ENCODE measurements at places on chromosomes 3 and 15. TPM values are rescaled to one million over a fixed set of nuclear protein-coding genes. Genes with fewer than 3 reads are reported as not detected.

The SLC12A8 gene
- 1.0 TPM for total RNA-seq

The CLRN1 gene
- not detected for total RNA-seq

- no peak for DNase-seq
Observed at GRCh38 chr3:13700889-13701288, 152.0 kb downstream of the FBLN2 start.

The FEZF2 gene
- not detected for total RNA-seq

The EFCC1 gene
- not detected for total RNA-seq

The POMGNT2 gene
- total RNA-seq, result 9.7 TPM

GRCh38 chr3:127454968-127455367, 135.6 kb downstream of the TPRA1 start:
- no peak for DNase-seq

The C3orf70 gene
- not detected for total RNA-seq

- no peak for DNase-seq
Observed at GRCh38 chr15:26374806-26375205, 398.1 kb downstream of the GABRB3 start.

GRCh38 chr3:119825820-119826219, 43.9 kb downstream of the NR1I2 start:
- no peak for DNase-seq

GRCh38 chr15:69751147-69751546, 298.5 kb downstream of the RPLP1 start:
- no peak for DNase-seq

DNA sequence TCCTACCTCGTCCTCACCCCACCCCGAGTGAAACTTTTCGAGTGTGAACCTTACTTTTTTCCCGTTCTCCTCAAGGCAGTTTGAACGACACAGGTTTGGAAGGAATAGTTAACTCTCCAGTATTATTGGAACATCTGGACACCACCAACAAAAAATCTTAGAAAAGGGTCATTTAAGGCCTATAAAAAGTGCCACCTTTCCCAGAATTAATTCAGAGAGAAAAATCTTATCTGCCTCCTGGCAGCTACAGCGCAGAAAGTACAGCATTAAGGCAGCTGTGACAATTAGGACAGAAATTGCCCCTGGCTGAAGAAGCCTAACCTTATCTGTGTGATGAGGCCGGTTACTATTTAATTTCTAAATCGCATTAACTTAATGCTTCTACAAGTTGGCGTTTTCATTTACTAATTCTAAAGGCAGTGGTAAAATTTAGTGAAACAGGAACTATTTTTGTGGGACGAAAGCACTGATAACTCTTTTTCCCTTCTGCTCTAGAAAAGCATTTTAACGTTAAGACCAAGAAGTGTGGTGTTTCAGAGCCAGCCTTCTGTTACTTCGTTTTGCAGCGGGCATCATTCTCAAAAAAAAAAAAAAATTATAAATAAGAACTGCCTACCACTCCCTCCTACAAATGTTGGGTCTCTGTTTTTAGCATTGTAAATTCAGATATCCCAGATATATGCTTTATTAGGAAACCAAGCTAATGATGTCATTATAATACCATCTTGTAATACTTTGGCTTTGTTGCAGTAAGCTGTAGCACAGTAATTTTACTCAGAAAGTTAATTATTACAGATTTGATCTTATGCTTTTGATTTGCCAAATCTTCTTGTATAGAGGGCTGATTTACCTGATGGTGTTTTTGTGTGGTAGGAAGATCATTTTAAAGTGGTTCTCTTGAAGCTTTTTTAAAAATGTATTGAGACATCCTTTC, 1.4 kb downstream of the ATP11B start:
- DNase-seq, result peak; percentile 13

The GPR149 gene
- total RNA-seq, result not detected

- no peak for DNase-seq
Observed at GRCh38 chr15:33298631-33299030, 12.1 kb upstream of the RYR3 start.

DNA sequence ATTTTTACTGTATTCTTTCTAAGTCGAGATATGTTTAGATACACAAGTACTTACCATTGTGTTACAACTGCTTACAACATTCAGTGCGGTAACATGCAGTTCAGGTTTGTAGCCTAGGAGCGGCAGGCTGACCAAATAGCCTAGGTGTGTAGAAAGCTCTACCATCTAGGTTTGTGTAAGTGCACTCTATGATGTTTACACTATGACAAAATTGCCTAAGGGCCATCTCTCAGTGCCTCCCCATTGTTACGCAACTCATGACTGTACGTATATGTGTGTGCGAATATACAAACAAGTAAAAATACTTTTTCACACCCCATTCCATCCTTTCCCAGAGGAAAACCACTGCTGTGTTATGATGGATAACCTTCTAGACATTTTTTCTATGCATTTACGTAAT, 44.3 kb downstream of the PXYLP1 start:
- DNase-seq, result no peak

- no peak for DNase-seq
Observed at GRCh38 chr3:134654031-134654430, 3.2 kb upstream of the KY start.

- DNase-seq, result peak; percentile 58
Observed at GRCh38 chr15:40470423-40471104, at the start of gene CHST14. Gene CHST14 (plus strand): TSS chr15:40470984. CDS start chr15:40471214, 230 bp downstream.

The CX3CR1 gene
- 0.74 TPM for total RNA-seq

DNA sequence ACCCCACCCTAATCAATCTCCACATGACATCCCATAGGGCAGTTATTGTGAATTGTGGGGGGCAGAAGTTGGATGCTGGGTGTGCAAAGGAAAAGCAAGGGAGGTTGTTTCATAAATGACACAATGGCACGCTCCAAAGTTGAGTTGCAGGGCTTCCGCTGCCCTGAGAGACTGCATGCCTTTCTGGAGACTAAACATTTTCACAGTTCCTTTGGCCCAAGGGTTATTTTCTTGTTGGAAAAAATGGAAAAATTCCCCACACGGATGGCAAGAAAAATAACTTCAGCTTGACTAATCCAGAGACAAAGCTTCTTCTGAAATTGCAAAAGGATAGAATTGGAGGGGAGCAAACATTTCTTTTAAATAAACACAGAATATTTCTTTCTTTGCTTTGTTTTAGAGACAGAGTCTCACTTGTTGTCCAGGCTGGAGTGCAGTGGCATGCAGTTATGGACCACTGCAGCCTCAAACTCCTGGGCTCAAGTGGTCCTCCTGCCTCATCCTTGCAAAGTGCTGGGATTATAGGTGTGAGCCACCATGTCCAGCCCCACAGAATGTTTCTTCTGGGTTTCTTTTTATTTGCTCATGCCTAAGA, 19.1 kb upstream of the TPM1 start:
- DNase-seq, result no peak

Measured in CD8-positive, alpha-beta memory T cell (primary cell).